ENCODE measurements at places on chromosomes 5 and 9.

GRCh38 chr9:21546949-21547348, 64.8 kb upstream of the IFNE start:
- DNase-seq: no peak

GRCh38 chr5:32586276-32586599, 881 bp downstream of the SUB1 start:
- no peak for DNase-seq

DNA sequence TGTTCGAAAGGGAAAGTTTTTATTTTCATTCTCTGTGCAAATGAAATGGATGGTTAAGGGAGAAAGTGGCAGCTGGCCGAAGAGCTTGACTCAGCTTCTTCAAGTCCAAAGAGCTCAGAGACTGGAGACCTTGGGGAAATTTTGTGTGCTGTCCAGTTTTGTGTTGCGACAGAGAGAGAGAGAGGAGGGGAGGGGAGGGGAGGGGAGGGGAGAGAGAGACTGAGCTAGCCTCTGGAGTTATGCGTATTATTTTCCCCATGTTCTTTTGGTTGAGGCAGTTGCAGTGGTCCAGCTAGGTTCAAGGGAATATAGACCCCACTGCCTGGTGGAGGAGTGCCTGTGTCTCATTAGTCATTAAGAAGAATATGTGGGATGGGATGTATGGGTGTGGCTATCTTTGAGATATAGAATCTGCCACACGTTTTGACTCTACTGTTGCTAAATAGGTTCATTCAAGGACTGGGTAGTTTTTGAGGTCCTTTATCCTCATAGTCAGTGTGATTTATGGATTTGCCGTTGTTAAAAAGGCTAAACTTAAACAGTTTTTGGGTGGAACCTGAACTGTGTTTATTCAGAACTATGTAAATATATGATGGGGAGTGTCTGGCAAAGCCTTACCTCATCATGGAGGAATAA, 69.7 kb downstream of the ARHGAP26 start:
- peak; percentile 30 for DNase-seq

DNA sequence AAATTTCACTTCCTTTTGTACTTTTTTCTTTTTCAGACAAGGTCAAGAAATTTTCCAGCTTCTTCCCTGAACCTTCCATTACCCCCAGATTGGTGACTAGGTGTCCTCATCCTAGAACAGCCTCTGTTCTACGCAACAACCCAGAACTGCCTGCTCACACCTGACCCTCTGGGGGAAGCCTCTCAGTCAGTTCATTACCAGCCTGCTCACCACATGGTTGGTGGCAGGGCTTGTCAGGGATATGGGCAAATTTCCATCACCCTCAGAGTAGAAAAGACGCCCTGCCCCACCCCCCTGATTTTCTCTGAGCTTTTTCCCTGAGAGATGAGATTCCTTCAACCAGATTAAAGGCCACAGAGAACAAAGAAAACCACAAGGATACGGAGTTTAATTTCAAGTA, 5.3 kb upstream of the CFAP95 start:
- DNase-seq: no peak

- DNase-seq: no peak
Measured at GRCh38 chr9:78669591-78669990, 372.7 kb downstream of the PSAT1 start.

- no peak for DNase-seq
Measured at GRCh38 chr5:52767766-52768480, 19.8 kb upstream of the ITGA1 start.

DNA sequence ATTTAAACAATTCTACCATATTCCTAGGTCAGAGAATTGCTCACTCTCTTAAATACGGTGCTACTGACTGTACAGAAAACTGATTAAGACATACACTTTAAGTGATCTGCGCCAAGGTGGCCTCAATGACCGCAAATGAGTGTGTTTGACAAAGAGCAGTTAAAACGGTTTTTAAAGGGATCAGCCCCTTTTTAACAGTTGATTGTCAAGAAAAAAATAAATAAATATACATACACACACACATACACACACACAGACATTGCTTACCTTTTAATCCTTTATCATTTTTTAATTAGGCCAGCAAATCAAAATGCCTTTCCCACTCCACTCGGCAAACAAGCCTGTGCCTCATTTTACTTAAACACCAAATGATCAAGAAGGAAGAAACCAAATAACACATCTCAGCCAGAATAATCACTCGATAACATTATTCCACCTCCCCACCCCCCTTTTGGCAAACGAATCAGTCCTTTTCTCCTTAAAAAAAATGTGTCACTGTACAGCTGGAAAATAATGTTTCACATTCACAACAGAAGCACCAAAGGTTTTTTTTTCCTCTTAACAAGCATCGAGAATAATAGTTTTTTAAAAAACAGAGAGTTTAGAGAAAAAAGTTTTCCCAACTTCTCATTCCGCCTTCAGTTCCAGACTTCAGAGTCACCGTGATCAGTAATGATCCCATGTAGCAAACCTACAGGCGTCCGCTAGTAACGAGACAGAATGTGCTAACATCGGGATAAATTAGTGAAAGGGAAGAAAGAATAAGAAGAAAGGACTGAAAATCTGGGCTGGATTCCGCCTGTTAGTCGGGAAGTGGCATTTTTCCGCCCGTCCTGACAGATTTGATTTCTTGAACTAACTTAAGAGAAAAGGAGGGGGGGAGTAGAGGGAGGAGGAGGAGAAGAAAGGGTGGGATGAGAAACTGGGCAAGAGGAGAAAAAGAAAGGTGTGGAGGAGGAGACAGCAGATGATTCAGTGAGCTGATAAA, at the start of gene ZNF608:
ZNF608 (minus strand) TSS at position 712 of the 988 bp plus-strand sequence. CDS start 1,650 bp downstream, outside the sequence.
- no peak for DNase-seq

- no peak for DNase-seq
Measured at GRCh38 chr9:138016406-138017187, 139.0 kb downstream of the CACNA1B start.

- no peak for DNase-seq
Measured at GRCh38 chr5:116011046-116011445, 21.2 kb upstream of the ARL14EPL start.

DNA sequence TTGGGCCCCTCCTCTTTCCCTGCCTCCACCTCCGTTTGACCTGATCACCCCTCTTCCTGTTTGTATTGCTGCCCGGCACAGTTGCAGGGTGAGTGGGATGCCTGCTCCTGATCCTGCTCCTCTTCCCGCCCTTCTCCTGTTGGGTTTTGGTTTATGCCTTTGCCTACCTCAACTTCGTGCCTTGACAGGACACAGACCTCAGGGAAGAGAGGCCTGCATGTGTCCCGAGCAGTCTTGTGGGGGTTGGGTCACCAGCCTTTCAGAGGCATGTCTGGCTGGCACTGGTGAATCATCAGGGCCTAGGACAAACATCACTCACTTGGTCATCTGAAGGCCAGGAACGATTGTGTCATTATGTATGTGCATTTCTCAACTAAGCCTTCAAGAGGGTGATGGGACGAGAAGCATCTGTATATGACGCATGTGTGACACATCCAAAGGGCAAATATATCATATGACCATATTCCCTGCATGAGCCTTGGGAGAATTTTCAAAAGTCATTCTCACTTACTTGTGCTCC, 56.9 kb downstream of the NPR3 start:
- peak; percentile 86 for DNase-seq

GRCh38 chr5:57447658-57448057, 35.0 kb downstream of the ACTBL2 start:
- no peak for DNase-seq

- peak; percentile 43 for DNase-seq
Measured at GRCh38 chr9:122580360-122580759, 2.8 kb downstream of the OR1L8 start.

- no peak for DNase-seq
Measured at GRCh38 chr9:71243951-71244350, 122.5 kb upstream of the TRPM3 start.

- DNase-seq: no peak
Measured at GRCh38 chr5:27437594-27438200, 399.3 kb upstream of the CDH9 start.

DNA sequence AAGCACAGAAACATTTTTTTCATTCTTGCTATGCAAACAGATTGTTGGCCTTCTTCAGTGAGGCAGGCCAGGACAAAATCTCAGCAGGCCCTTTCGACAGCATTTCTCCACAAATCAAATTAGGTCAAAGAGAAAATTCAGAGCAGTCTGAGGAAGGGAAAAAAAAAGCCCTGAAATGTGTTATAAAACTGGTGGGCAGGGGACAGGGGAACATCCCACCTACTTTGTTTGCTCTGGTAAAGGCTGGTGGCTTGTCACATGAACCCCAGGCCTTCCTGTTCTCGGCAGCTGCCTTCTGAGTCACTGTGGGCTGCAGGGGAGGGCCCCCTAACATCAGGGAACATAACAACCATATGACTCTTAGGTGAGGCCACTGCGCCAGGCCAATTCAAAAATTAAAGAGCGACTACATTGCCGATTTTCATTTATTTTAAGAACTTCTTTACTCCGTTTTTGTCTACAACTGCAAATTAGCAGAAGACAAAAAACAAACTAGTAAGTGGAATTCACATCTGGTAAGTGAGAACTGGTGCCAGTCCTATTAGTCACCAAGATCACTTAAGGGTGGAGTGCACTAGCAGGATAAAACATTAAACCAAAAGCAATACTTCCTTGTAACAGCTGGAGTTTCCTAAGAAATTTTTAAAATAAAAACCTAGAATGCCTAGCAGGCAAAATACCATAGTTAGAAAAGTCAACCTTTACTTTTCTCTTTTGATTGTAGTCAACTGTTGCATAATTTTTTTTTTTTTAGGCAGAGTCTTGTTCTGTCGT, 46.2 kb upstream of the DENND4C start:
- DNase-seq: peak; percentile 74

DNA sequence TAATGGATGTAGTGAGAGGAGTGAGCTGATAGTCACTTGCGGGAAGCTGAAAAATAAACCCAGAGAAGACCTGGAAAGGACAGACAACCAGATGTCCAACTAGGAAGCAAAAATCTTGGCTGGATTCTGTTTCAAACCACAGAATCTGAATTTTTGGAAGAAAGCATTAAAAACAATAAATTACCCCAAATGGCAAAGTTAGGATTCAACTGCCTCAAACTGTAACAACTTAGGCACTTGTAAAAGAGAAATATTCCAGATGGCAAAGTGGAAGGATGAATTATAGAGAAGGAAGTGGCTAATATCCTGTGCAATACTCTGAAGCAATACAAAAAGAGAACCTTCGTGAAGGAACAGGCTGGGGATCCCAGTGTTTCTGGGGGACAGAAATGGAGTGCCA, 46.8 kb upstream of the SLIT3 start:
- peak; percentile 82 for DNase-seq

- no peak for DNase-seq
Measured at GRCh38 chr9:8859416-8859815, 1059.8 kb upstream of the DMAC1 start.

GRCh38 chr5:72848474-72849428, 32.3 kb downstream of the TNPO1 start:
- no peak for DNase-seq

DNA sequence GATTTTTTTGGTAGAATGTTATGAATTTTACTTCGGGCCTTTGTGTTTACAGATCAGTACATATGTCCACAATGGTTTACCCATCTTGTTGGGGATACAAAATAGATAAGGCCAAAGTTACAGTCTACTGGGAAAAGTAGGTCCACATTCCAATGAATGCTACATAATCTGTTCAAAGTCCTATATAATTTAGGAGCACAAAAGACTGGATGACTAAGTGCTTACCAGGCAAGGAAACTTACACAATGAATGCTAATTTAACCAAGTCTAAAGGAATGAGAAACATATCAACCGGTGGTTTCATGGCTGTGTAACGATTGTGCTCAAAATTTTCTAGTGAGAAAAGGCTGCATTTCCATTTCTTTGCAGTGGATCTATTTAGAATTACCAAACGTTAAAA, 97.4 kb upstream of the TRPM3 start:
- DNase-seq: no peak

DNA sequence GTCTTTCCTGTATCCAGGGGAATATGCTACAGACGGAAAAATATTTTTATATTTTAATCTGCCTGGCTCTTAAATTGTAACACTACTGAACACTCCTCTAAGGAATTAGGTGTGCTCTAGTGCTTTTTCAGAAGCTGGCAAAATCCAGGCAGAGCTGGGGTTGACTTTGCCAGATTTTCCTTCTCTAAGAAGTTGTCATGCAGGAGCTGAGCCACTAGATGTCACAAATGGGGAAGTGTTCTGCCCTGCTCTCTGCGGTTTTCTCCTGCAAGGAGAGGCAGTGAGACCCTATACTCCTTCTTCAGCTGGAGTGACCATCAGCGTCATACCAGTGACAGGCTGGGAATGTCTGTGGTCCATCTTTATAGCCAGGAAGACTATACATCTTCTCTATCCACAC, 112.5 kb downstream of the HAPLN1 start:
- DNase-seq: no peak

- no peak for DNase-seq
Measured at GRCh38 chr5:160968480-160968879, 116.5 kb upstream of the ATP10B start.

GRCh38 chr9:11653867-11654266, 1039.3 kb upstream of the TYRP1 start:
- no peak for DNase-seq

DNA sequence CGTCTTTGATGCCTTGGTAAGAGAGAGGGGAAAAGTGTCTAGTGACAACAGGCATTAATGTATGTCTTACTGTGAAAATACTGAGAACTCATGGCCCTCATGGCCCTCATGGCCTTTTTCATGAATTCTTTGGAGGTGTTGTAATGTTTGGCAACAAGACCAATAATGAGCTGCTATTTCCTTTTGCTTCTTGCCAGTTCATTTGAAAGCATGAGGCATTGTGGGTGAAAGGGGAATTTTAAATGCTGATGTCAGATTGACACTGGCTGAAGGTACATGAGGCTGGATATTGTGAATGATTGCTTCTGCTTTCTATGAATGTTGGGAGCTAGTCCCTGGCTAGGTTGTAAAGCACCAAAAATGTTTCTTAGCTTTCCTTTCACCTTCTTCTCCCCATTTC, 79.2 kb downstream of the DOCK2 start:
- DNase-seq: peak; percentile 58

GRCh38 chr5:133760532-133760931, 148.2 kb upstream of the FSTL4 start:
- DNase-seq: no peak

GRCh38 chr9:82923092-82923911, 139.6 kb downstream of the RASEF start:
- DNase-seq: no peak

- no peak for DNase-seq
Measured at GRCh38 chr5:124935065-124935464, 188.6 kb upstream of the ZNF608 start.

DNA sequence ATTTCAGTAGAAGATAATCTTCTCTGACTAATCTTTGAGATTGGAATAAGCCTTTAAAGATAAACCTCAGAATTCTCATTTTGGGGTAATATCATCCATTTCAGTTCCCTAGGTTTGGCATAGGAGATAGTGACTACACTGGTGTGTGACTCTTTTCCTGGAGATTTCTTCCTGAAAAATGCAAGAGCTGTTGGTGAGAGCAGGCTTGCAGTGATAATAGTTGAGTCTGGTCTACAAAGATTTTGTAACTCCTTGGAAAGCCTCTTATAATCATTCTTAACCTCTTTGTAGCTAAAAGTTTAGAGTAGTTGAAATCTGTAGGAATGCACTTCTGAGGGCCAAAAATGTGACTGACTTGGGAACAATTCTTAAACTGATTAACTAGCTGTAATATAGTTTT, 23.4 kb downstream of the RANBP17 start:
- no peak for DNase-seq

- peak; percentile 29 for DNase-seq
Measured at GRCh38 chr9:113427629-113428028, 17.1 kb downstream of the C9orf43 start.

- no peak for DNase-seq
Measured at GRCh38 chr9:95507464-95508241, 9.1 kb downstream of the PTCH1 start.

- no peak for DNase-seq
Measured at GRCh38 chr9:105993116-105993854, 298.9 kb downstream of the TMEM38B start.

GRCh38 chr5:122702524-122702875, 72.4 kb upstream of the SNX2 start:
- no peak for DNase-seq

Measured in GM04504 (cell line).